ENCODE measurements at places on chromosomes 6 and 20. TPM values are rescaled to one million over a fixed set of nuclear protein-coding genes. Genes with fewer than 3 reads are reported as not detected.

SEL1L2 gene
- total RNA-seq = not detected

GRCh38 chr6:105204768-105205167 is 25.0 kb upstream of the POPDC3 start:
- DNase-seq = no peak

GRCh38 chr6:135128268-135128914 is 52.7 kb upstream of the MYB start:
- DNase-seq = no peak

DNA sequence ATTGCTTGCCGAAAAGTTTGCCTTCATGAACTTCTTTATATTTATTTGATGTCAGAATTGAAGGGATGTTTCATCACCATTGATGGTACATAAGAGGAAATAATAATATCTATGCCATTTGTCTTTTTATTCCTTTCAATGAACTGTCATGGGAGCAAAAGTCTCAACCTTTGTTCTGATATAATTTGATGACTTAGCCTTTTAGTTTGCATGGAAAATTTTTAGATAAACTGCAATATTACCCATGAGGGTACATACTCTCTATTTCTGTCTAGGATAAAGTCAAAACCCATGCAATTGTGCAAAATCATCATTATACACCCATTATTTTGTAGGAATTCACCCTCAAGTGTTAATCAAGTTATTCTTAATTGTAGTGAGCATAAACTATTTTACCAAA is 15.9 kb downstream of the TBXT start:
- no peak for DNase-seq

GRCh38 chr20:17688965-17689364 is 6.9 kb upstream of the RRBP1 start:
- no peak for DNase-seq

- no peak for DNase-seq
Measured at GRCh38 chr20:10488534-10488933, 53.4 kb downstream of the SLX4IP start.

- DNase-seq = peak; percentile 20
Measured at GRCh38 chr20:61558726-61559125, 306.7 kb downstream of the CDH4 start.

- DNase-seq = no peak
Measured at GRCh38 chr6:19210849-19211590, 626.1 kb upstream of the ID4 start.

- DNase-seq = no peak
Measured at GRCh38 chr20:24473435-24474223, 4.2 kb downstream of the SYNDIG1 start.

GRCh38 chr20:35674921-35675320 is 10.2 kb upstream of the CPNE1 start:
- DNase-seq = no peak

DNA sequence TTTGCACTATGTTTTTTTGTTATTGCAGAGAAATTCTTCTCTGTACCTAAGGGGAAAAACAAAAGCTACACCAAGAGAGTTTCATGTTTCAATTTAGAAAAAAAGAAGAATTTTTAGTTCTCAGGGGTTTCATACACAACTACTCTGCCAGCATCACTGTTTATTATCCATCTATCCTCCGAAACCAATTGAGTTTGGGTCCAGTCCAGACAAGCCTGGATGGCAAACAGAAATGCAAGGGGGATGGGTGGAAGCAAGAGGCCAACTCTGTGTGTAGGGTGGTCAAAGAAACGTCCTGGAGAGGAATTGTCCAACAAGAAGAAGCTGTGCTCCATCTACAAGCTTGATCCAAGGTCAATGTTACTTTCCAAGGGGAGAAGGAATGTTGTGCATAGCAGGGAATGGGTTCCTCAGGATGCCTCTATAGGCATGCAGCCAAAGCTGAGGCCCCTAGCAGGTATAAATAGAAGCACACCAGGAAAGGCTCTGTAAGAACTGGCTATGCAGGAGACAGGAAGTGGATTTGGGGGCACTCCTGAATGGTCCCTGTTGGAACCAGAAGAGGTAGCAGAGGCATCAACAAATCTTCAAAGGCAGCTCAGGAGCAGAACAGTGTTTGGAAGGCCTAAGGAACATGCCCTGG is 64.4 kb downstream of the FILIP1 start:
- no peak for DNase-seq

DNA sequence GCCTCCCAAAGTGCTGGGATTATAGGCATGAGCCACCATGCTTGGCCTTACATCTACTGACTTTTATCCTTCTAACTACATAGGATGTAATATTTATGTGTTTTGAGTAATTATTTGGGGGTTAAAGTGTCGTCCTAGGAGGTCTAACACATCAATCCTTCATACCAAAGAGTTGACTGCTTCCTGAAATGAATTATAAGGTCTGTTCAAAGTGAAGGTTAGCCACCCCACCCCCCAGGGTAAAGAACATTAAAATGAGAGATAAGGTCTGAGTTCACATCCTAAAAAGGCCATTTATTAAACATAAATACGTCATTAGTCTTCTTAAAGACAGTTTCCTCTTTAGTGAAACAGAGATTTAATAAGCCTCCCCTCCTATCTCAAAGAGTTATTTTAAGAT is 33.8 kb downstream of the TNFAIP3 start:
- no peak for DNase-seq

GRCh38 chr20:63939061-63939935 is 16.9 kb downstream of the UCKL1 start:
- DNase-seq = no peak

DNA sequence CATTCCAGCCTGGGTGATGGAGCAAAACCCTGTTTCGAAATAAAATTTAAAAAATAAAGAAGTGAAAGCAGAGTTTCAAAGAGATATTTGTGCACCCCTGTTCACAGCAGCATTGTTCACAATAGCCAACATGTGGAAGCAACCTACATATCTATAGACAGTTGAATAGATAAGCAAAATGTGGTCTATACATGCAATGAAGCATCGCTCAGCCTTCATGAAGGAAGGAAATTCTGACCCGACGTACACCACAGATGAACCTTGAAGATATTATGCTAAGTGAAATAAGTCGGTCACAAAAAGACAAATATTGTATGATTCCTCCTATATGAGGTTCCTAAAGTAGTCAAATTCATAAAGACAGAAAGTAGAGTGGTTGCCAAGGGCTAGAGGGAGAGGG is 6.5 kb upstream of the NCOA6 start:
- DNase-seq = no peak

DNA sequence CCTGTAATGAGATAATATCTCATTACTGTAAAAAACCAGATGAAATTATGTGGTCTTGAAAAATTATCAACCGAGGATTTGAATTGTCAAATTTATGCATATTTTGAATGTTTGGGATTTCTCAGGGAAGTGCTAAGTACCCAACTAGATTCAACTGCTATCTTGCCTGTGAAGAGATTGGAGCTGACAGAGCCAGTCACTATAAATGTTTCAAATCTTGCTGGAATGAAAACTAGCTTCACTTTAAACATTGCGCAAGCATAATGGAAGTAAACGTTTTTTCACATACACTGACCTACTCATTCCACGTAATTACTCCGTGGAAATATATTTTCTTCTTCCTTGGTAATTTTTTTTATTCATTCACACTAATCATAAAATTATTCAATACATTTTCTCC is 46.7 kb downstream of the TMEM170B start:
- DNase-seq = no peak

DNA sequence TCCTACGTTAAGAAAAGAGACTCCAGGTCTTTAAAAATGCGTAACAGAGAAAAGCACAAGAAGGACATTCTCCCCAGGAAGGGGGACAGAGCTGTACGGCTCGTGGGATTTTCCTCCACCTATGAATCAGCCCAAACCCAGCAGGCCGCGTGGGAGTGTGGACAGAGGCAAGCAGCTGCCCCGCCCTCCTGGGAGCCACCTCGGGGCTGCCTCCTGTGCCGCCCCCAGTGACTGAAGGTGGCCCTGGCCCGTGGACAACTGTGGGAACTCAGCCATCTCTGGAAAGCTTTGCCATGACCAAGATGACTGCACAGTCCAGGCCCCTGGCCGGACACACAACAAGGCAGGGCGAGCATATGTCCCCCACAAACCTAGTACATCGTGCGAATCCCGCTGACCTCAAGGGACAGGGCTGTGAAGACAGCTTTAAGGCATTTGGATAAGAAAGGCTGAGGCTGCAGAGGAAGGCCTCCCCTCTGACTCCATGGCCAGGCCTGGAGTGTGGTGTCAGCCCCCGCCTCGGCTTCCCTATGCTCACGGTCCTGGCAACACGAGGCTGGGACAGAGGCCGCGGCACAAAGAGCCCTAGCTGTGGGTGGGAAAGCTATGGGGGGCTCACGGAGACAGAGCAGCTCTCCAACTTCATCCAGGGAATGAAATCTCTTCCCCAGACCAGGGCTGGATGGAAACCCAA is 26.9 kb downstream of the PXDC1 start:
- no peak for DNase-seq

DNA sequence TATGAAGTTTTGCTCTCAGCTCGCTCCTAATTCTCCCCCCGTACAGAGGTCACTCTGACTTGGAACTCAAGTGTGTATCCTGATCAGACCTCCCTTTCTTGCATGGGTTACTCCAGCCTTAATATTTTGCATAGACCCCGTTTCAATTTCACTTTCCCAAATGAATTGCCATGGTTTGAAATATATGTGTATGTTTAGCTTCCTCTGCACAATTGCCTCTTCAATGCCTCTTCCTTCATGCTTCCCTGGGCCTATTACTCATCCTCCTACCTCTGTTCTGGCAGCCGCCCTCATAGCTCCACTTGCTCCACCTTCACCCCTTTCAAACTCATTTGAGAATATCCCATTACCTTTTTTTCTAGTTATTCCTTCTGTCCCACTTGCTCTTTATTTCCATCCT is 90.0 kb upstream of the SAMD5 start:
- DNase-seq = no peak

DNA sequence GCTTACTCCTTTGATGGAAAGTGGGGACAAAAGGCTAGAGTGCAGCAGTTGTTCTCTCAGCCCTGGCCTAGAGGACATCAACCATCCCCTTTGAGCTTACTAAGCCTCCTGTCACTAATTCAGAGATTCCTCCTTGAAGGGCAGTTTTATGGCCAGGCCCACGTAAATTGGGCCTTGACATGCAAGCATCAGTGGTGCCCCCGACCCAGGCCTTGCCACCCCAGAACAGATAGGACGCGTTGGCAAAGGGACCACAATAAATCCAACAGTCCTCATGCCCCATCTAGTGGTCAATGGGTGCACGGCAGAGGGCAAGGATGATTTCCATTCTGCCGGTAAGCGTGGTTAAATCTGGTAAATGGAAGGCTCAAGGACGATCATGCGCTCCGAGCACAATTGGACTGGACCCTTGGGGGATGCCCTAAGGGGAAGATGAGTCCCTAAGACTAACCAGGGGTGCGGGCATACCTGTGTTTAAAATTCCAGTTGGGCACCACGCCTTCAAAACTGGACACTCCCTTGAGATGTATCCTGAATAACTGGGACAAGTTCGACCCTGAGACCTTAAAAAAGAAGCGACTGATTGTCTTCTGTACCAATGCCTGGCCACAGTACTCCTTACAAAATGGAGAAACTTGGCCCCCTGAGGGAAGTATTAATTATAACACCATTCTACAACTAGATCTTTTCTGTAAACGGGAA is 32.6 kb downstream of the CEP85L start:
- DNase-seq = peak; percentile 55

GRCh38 chr6:37557645-37558114 is 58.0 kb upstream of the CCDC167 start:
- no peak for DNase-seq

DNA sequence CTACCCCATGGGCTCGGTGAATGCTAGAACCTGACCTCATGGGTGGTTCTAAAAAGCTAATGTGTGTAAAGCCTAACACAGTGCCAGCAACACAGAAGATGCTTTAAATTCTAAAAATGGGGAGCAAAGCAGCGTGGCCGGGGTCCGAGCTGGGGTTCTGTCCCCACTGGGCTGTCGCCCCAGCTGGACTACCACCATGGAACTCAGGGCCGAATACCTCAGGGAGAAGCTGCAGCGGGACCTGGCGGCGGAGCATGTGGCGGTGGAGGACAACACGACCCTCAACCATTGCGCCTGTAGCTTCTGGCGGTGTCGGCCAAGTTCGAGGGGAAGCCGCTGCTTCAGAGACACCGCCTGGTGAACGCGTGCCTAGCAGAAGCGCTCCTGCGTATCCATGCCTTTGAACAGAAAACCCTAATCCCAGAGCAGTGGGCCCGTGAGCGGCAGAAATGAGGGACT is 8.4 kb downstream of the SOX4 start:
- no peak for DNase-seq

DNA sequence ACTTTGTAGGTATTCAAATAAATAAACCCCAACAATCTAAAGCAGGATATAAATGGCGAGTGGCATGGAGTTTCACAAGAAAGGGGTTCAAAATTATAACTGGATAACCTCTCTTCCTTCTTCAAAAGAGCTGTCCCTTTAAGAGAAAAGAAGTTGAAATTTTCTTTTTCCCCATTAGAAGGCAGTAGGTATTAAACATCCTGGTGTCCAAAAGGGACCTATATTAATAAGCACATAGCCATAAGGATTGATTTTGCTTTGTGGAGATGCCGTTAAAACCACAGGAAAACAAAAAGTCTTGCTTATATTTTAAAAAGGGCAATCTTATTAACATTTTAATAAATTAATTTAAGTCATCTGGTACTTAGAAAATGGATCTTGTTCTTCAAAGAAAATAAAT is 76.5 kb downstream of the LYRM4 start:
- DNase-seq = no peak

DNA sequence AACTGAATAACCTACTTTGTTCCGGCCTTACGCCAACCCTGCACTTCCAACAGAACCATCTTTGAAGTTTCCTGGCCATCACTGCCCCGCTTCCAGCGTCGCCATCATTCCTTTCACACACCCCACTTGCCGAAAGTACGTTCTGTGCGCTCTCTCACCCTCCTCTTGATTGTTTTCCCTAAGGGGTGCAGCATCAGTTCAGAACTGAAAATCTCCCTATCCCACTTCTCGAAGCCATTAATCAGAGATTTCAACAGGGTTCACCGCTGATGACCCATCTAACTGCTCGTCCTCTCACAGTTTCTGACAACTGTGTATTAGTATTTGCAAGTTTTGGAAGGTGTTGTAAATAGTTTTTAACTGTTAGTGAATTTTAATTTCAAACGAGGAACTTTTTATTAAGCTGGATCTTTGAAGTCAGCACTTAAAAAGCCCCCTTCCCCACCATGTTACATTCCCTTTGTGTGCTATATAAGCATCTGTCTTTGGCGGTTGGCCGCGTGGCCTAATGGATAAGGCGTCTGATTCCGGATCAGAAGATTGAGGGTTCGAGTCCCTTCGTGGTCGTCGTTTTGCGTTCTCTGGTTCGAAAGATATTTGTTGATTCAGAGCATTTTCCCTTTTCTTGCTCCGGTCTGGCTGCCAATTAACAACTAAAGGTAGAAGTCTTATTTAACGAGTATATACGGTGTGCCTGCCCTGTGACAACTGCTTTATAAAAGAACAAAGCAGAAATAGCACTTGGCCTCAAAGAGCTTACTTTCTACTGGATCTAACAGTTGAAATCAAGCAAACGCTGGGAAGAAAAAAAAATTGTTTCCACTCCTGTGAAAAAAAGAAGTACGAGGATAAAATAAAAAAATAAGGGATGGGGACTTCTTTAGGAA is 42.6 kb downstream of the TRIM27 start:
- peak; percentile 81 for DNase-seq

- peak; percentile 51 for DNase-seq
Measured at GRCh38 chr6:14211562-14211942, 94.0 kb downstream of the CD83 start.

- DNase-seq = no peak
Measured at GRCh38 chr6:49225471-49225870, 237.6 kb downstream of the MMUT start.

GRCh38 chr20:59007665-59008511 is 834 bp upstream of the CTSZ start:
- no peak for DNase-seq

Measured in myocyte (in vitro differentiated cells).